ENCODE measurements at places on chromosomes 12 and 14.
A peak's percentile ranks its signal among the peaks of the same experiment; 100 is the strongest.

- DNase-seq: peak; percentile 60
Measured at GRCh38 chr12:71780237-71780822, 25.7 kb downstream of the RAB21 start.

GRCh38 chr12:92558215-92558773, 144.5 kb upstream of the PLEKHG7 start:
- DNase-seq: no peak

GRCh38 chr14:94116701-94117100, 6.2 kb downstream of the IFI27 start:
- no peak for DNase-seq

DNA sequence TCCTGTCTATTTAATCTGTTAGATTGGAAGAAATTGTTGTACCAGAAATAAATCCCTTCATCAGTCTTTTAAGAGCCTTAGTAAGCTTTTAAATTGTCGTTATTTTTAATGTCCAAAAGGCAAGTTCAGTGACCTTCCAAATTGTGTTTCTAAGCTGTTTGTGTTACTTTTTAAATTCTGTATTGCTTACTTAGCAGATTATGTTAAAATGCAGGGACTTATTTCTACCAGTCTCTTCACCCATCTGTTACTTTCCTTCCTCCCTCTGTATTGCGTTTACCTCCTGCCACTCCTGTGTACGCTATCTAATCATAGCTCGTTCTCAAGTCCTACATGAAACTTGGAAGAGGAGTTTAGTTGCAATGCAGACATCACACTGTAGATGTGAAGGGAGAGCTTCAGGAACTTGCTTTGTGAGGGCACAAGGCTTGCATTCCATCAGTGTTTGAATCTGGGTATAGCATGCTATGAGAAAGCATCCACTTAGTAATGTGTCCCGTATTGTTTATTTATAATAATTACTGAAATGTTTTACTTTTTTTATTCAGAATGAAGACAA, 406.5 kb upstream of the RGS6 start:
- DNase-seq: no peak

- peak; percentile 35 for DNase-seq
Measured at GRCh38 chr14:38056270-38056669, 151.4 kb upstream of the SSTR1 start.

DNA sequence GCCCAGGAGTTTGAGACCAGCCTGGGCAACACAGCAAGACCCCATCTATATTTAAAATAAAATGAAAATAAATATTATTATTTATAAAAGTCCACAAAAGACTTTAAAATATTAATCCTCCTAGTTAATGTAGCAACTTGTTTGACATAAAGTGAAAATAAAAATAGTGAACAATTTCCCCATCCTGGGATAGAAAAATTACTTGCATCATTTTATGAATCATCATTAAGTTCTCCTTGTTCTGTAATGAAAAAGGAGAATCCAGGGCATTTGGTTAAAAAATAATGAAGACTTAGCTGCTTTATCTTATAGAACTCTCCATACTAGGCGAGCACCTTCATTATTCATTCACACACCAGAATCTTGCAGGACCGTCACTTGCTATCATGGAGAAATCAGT, 66.1 kb downstream of the ELK3 start:
- no peak for DNase-seq
